ENCODE measurements at places on chromosomes 3 and 15. TPM values are rescaled to one million over a fixed set of nuclear protein-coding genes. Genes with fewer than 3 reads are reported as not detected.

DNA sequence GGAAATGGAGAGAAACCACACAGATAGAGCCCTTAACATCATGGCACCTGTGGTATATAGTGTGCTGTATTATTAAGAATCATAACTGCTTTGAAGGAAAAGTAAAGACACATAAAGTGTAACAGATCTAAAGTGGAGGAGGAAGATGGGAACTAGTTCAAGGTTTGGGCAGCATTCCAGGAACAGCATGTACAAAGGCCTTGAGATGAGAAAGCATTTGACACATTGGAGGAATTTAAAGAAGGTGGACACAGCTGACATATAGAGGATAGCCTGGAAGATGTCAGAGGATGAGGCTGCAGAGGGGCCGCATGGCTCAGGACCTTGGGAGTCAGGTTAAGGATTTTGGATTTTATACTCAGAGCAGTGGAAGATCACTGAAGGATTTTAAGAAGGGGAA is 39.0 kb downstream of the LRTM1 start:
- no peak for DNase-seq

- DNase-seq = no peak
Measured at GRCh38 chr15:88342666-88343065, 86.1 kb upstream of the NTRK3 start.

- DNase-seq = no peak
Measured at GRCh38 chr15:78104119-78104479, 11.7 kb downstream of the SH2D7 start.

DNA sequence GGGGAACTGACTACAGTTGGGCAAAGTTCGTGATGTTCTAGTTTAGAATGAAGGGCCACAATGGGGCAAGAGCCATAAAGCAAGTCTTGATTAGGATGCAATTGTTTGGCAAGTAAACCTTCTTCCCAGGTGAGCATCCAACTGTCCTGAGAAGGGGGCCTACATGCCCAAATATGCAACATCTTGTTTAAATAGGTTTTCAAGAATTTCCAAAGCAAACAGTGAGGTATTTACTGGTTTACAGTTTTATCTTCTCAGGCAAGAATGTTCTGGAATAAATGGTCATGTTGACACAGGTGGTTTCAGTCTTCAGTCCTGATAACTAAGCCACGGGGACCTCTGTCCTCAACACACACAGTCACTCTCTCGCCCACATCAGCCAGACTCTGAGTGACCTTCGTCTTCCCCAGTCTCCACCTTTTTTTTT is 90.3 kb upstream of the FAM174B start:
- no peak for DNase-seq

- peak; percentile 81 for DNase-seq
Measured at GRCh38 chr15:44536302-44536961, 515 bp upstream of the EIF3J start.

Gene CCR1
- total RNA-seq = 63.9 TPM

All from activated naive CD8-positive, alpha-beta T cell treated with anti-CD3 and anti-CD28 coated beads, Interleukin-2, amount 10 ng/mL, durations not matched to agents 7 days and 5 days (primary cell).